ENCODE measurements at places on chromosomes 11 and 22. TPM values are rescaled to one million over a fixed set of nuclear protein-coding genes. Genes with fewer than 3 reads are reported as not detected.

Gene HMGXB4
- 38.5 TPM for total RNA-seq

Gene OR52H1
- total RNA-seq: not detected

Gene SMIM35
- total RNA-seq: 3.9 TPM

Gene ROBO3
- total RNA-seq: 8.2 TPM

Gene MLC1
- total RNA-seq: 0.55 TPM

Gene ZNF74
- 10.7 TPM for total RNA-seq

Gene DDTL
- total RNA-seq: 5.8 TPM

Gene SPTBN2
- total RNA-seq: 0.80 TPM

Gene HTR3A
- total RNA-seq: not detected

Gene CCDC85B
- 45.2 TPM for total RNA-seq

Gene MIOX
- total RNA-seq: 0.14 TPM

Gene MRGPRF
- total RNA-seq: not detected

Gene CARD10
- total RNA-seq: not detected

Gene CHRDL2
- total RNA-seq: not detected

Gene TCN2
- 1.00 TPM for total RNA-seq

Gene CNGA4
- 0.16 TPM for total RNA-seq

Gene TPST2
- 20.0 TPM for total RNA-seq

Gene OR2AG1
- not detected for total RNA-seq

Gene SH3BP1
- total RNA-seq: 161 TPM

Gene BBOX1
- total RNA-seq: not detected

Gene C11orf42
- total RNA-seq: not detected

Gene GSTT2
- 0.18 TPM for total RNA-seq

Gene OLFML1
- total RNA-seq: not detected

Gene C11orf71
- 6.8 TPM for total RNA-seq

Gene SLC22A8
- not detected for total RNA-seq

Gene OR8K1
- not detected for total RNA-seq

Measured in T-helper 2 cell treated with Interferon-gamma antibody and Interleukin-4, amounts not matched to agents 100 ng/mL and 5 ng/mL, for 36 hours (primary cell).